Kidney tubule cell (primary cell): ENCODE measurements at places on chromosomes 12 and 14.

- DNase-seq: no peak
Observed at GRCh38 chr14:97544571-97544970, 747.4 kb downstream of the VRK1 start.

DNA sequence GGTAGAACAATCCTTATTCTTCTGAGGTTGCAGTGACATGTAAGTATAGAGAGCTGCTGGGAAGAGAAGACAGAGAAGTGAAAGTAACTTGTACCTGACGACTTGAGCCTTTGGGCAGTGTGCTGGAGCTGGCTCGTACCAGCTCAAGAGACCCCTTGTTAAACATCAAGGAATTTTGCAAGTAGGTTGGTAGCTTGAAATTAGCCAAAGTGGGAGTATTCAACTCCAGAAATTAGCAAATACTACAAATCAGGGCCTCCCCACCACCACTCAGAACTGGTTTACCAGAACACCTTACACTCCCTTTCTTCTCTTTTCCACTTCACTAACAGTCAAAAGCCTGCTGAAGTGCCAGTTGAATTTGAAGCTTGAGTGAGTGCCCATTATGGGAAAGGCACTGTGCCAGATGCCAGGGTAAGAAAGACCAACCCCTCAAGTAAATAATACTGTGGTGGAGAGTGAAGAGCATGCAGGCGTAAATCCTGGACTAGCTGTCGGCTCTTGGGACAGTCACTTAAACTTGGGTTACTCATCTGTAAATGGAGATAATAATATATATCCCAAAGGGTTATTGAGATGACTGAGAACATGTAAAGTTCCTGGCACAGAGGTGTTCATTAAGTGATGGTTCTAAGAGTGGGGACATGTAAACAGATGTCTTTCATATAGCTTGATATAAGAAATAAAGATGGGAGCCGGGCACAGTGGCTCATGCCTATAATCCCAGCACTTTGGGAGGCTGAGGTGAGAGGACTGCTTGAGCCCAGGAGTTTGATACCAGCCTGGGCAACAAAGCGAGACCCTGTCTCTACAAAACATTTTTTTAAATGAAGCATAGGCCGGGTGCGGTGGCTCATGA, 27.0 kb upstream of the EID3 start:
- peak; percentile 98 for DNase-seq

GRCh38 chr12:109713187-109714070, at the start of gene FAM222A:
Gene FAM222A, plus strand, starts transcription at chr12:109713825. Its CDS starts 30,322 bp downstream, at chr12:109744147.
- DNase-seq: peak; percentile 96

DNA sequence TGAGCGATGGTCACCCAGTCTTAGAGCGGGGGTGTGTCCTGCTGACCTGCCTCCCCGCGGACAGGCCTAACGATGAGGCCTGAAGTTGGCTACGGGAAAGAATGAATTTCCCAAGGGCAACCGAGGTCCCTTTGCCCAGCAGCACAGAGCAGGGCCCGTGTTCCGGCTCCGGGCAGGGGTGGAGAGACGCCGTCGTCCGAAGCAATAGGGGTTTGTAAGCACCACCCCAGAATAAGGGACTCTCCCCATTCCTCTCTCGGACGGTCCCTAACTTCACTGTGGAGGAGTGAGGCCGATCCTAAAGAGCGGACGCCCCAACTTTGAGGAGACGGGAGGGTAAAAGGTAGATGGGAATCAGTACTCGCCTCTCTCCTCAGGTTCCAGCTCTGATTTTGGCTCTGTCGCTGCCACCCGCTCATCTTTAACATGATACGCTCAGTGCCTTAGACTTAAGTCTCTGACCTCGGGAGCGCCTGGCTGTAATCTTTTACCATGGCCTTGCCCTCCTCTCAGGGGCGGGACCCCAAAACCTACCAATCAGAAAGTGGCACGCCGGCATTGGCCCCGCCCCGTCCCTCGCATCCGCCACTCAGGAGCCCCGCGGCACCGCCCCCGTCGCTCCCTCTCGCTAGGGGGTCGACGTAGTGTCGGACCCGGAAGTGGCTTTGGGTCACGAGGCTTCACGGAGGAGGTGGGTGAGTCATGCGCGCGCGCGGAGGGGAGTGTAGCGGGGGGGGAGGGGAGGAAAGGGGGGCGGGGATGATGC, at the start of gene DDIT3:
Gene DDIT3, minus strand, starts transcription at position 462 of the 766 bp plus-strand sequence. CDS start 3,108 bp downstream, outside the sequence.
- peak; percentile 99 for DNase-seq

DNA sequence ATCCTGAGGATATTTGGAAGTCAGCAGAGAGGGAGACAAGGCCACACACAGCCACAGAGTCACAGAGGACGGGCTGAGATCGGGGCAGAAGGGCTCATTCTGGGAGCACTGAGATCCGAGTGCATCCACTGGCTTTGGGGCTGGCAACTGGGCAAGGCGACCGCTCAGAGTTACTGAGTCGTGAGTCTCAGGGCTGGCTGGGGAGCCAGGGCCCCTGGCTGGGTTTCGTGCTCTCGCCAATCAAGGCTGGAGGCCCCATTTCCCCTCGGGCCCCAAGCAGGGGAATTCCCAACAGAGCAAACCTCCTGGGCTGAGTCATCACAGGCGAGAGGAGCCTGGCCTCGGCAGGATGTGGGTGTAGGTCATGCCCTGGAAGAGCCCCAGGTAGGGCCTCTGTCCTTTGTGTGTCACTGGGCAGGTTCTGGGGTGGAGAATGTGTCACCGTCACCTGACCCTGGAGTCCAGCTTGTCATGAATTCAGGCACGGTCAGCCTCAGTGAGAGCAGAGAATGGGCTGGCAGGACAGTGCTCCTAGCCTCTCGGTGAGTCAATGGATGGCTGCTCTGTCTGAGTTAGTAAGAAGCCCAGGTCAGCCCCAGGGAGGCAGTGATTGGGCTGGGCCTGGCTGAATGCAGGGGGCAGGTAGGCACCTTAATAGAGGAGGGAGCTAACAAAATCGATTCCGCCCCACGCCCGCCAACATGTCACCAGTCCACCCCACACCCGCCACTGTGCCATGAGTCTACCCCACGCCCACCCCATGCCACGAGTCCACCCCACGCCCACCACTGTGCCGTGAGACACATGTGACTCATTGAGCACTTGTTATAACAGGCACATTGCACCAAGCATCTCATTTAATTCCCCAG, 16.9 kb downstream of the ASB2 start:
- DNase-seq: peak; percentile 100

DNA sequence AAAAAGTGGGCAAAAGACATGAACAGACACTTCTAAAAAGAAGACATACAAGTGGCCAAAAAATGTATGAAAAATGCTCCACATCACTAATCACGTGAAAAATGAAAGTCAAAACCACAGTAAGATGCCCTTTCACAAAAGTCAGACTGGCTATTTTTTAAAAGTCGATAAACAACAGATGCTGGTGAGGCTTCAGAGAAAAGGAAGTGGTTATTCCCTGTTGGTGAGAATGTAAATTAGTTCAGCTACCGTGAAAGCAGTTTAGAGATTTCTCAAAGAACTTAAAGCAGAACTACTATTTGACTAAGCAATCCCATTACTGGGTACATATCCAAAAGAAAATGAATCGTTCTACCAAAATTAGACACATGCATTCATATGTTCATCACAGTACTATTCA, 237.0 kb downstream of the KIF21A start:
- DNase-seq: no peak

- no peak for DNase-seq
Observed at GRCh38 chr14:77616133-77616453, 344 bp downstream of the SPTLC2 start.

DNA sequence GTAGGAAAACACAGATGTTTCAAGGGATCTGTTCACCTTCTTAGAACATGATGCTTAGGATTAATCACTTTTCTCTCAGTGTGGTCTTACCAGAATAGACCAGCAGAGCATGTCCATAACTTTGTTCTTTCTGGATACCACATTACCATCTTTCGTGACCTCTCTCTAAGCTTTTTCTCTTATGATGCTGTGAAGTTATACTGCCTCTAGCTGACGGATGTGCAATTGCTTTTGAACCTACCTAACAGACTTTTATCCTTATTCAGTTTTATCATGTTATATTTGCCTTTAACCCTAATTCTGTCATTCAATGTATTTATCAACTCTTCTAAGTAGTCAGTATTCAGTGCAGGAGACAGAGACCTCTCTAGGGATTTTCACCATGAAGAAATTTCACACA, 246.7 kb downstream of the DACT1 start:
- peak; percentile 4 for DNase-seq

- peak; percentile 64 for DNase-seq
Observed at GRCh38 chr14:101665478-101666078, 95.9 kb upstream of the PPP2R5C start.
